Bladder microvascular endothelial cell (primary cell): ENCODE measurements at places on chromosomes 12 and 14. TPM values are rescaled to one million over a fixed set of nuclear protein-coding genes. Genes with fewer than 3 reads are reported as not detected.

VCPKMT gene
- 3.4 and 4.1 TPM in 2 replicates for total RNA-seq

SLC25A21 gene
- total RNA-seq, result 0.16 and 1.3 TPM in 2 replicates

FLRT2 gene
- total RNA-seq, result 10.4 and 531 TPM in 2 replicates

TEX22 gene
- total RNA-seq, result under 0.01 and 0.06 TPM in 2 replicates

SMAGP gene
- total RNA-seq, result 8.3 and 12.3 TPM in 2 replicates

KRT74 gene
- total RNA-seq, result not detected in 2 replicates
